Activated T-cell treated with anti-CD3 and anti-CD28 coated beads, Interleukin-2, amount 50 U/mL, for 72 hours (primary cell): ENCODE measurements at places on chromosomes 3 and 15. TPM values are rescaled to one million over a fixed set of nuclear protein-coding genes. Genes with fewer than 3 reads are reported as not detected.

GRCh38 chr3:23620638-23621015 is 185.1 kb upstream of the UBE2E1 start:
- no peaks in the 10 kb centered on the region for H3K27me3 ChIP-seq
- no peak overlapping the region for H3K27ac ChIP-seq
- H3K4me1 ChIP-seq, result peaks cover 22% of the 10 kb centered on the region
- H3K36me3 ChIP-seq, result no peaks in the 10 kb centered on the region
- no peak for DNase-seq

- DNase-seq, result no peak
- no peaks in the 10 kb centered on the region for H3K4me1 ChIP-seq
- no peaks in the 10 kb centered on the region for H3K36me3 ChIP-seq
Observed at GRCh38 chr15:98612490-98613110, 35.7 kb upstream of the IGF1R start.

- H3K27ac ChIP-seq, result no peak overlapping the region
- H3K4me3 ChIP-seq, result no peak overlapping the region
- H3K27me3 ChIP-seq, result no peaks in the 10 kb centered on the region
- DNase-seq, result no peak
Observed at GRCh38 chr15:37053166-37053565, 47.2 kb downstream of the MEIS2 start.

DNA sequence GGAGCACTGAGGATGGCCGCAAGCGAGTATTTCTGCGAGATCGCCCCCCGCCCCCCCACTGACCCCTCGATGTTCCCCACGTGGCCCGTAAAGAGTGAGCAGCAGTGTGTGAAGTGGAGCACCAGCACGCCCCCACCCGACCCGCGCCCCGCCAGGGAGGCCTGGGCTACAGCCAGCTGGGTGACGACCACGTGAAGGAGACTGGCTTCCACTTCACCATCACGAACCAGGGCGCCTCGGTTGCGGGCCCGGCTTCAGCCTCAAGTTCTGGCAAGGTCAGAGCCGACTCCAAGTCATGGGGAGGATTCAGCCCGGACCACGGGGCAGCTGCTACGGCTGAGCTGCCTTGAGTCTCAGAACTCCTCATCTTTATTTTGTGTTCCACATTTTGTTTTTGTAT is 2.4 kb upstream of the RNU5B-1 start:
- H3K4me3 ChIP-seq, result no peak overlapping the region
- no peaks in the 10 kb centered on the region for H3K27me3 ChIP-seq
- H3K36me3 ChIP-seq, result no peaks in the 10 kb centered on the region
- H3K27ac ChIP-seq, result no peak overlapping the region
- peaks cover 46% of the 10 kb centered on the region for H3K4me1 ChIP-seq

- H3K4me3 ChIP-seq, result no peak overlapping the region
- H3K27me3 ChIP-seq, result no peaks in the 10 kb centered on the region
- H3K36me3 ChIP-seq, result no peaks in the 10 kb centered on the region
- H3K27ac ChIP-seq, result no peak overlapping the region
- H3K4me1 ChIP-seq, result no peaks in the 10 kb centered on the region
Observed at GRCh38 chr3:197103766-197104165, 74.1 kb upstream of the MELTF start.

- H3K4me1 ChIP-seq, result no peaks in the 10 kb centered on the region
- DNase-seq, result no peak
- H3K27me3 ChIP-seq, result peaks cover 16% of the 10 kb centered on the region
- H3K36me3 ChIP-seq, result no peaks in the 10 kb centered on the region
Observed at GRCh38 chr15:70791259-70791658, 27.9 kb upstream of the UACA start.

DNA sequence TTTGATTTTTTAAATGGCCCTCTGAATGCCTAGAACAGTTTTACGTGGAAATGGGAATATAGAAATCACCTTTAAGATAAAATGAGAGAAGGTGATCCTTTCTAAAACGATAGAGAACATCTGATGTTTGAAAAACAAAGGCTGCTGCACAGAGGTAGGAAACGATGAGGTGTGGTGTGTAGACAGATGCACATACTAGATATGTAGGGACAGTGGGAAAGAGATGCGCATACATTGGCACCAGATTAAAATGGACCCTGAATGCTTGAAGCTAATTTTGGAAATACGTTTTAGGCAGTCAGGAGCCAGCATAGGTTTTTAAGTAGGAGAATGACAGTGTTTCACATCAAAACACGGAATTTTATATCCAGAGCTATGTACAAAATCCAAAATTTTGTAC is 29.0 kb downstream of the MAP6D1 start:
- H3K27ac ChIP-seq, result no peak overlapping the region
- H3K27me3 ChIP-seq, result no peaks in the 10 kb centered on the region
- no peak overlapping the region for H3K4me3 ChIP-seq

- H3K4me3 ChIP-seq, result no peak overlapping the region
- DNase-seq, result no peak
- peaks cover 16% of the 10 kb centered on the region for H3K4me1 ChIP-seq
- no peaks in the 10 kb centered on the region for H3K36me3 ChIP-seq
Observed at GRCh38 chr15:56371495-56372147, 6.4 kb downstream of the TEX9 start.

DNA sequence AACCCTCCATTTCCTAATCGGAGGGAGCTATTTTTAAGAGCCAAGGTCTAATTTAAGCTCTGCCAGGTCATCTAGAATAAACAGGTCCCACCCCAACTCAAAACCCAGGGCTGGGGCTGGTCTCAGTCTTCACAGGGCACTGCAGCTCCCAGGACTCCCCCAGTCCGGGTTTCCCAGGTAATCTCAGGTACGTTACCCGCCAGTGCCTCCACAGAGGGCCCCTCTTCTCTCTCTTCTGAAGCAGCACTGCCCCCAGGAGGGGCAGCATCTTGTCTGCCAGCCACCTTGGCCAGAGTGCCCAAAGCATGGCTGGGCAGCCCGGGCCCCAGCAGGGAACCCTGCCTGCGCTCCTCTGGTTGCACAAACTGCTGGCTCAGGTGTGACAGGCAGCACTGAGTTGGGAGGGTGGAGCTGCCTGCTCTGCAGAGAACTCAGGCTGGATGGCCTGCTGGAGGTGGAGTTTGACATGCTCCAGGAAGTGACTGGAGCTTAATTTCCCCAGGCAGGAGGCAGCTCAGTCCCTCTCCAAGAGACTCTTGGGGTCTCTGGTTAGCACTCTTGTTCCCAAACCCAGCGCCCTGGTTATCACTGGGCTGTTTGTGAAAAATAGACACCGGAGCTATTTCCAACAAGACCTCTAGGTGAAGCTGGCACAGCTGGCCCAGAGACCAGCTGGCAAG is at the start of gene PLA2G4F:
PLA2G4F (minus strand) TSS at position 394 of the 680 bp plus-strand sequence; CDS start at position 307, 87 bp downstream.
- H3K4me1 ChIP-seq, result no peaks in the 10 kb centered on the region
- H3K27me3 ChIP-seq, result no peaks in the 10 kb centered on the region
- H3K4me3 ChIP-seq, result no peak within 1 kb of the TSS
- no peak within 1 kb of the TSS for H3K27ac ChIP-seq
- peaks cover 2% of the 10 kb centered on the region for H3K36me3 ChIP-seq

SYNM gene
- total RNA-seq, result 2.8 TPM

ARPP21 gene
- not detected for total RNA-seq

PP2D1 gene
- total RNA-seq, result not detected
